ENCODE measurements at places on chromosomes 5 and 9.

DNA sequence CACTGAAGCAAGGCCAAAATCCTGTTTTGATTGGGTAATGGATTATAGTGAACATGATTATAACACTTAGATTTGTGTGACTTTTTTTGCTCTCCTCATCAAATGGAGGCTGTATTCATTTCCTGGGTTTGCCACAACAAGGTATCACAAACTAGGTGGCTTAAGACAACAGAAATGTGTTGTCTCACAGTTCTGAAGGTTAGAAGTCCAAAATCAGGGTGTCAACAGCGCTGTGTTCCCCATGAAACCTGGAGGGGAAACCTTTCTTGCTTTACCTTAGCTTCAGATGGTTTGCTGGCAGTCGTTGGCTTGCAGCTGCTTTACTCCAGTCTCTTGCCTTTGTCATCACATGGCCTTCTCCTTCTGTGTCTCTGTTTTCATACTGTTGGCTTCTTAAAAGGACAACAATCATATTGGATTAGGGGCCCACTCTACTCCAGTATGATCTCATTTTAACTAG is 32.4 kb downstream of the CDC42SE2 start:
- no peak for DNase-seq

DNA sequence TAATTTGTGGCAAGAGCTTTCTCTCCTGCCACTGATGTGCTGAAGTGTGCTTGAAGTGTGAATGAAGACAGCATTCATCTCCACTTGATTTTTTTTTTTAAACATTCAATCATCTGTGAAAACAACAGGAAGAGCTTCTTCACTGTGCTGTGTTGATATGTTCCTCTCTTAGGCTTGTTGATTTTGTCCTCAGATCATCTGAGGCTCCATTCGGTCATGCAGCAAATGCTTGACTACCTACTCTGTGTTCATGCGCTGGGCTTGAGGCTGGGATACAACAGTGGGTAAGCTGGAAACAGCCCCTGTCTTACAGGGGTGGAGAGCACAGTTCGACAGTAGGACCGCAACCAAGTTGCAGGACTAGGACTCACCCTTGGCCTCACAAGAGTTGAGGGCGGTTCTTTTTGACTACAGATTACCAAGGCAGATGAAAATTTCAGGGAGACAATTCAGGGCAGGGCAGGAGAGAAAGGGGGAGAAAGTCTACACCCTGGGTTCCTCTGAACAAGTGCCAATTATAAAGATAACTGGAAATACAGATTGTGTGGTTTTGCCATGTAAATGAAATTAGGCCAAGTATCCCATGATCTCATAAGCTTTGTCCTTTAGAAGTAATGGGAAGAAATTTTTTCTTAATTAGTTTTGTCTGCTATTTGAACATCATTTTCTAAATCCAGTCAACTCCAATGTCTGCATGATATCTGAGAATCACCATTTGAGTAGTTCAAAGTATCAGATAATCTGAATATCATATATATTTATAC is 31.0 kb upstream of the F2R start:
- no peak for DNase-seq

- DNase-seq, result no peak
Observed at GRCh38 chr9:124784509-124784908, 7.6 kb downstream of the OLFML2A start.

GRCh38 chr9:7186175-7186574 is 428.4 kb downstream of the KDM4C start:
- DNase-seq, result no peak

GRCh38 chr9:137396227-137396626 is 26.7 kb downstream of the EXD3 start:
- no peak for DNase-seq

- DNase-seq, result no peak
Observed at GRCh38 chr9:113454914-113455761, 8.4 kb upstream of the RGS3 start.

- DNase-seq, result no peak
Observed at GRCh38 chr5:59798862-59799667, 94.5 kb downstream of the PDE4D start.

GRCh38 chr5:1111727-1112289 is at the start of gene SLC12A7:
TSS of gene SLC12A7 (minus strand) at chr5:1112063. CDS start at chr5:1111991, 72 bp downstream.
- peak; percentile 75 for DNase-seq

GRCh38 chr5:111706345-111706744 is 50.6 kb downstream of the NREP start:
- no peak for DNase-seq

All from activated T-cell treated with anti-CD3 and anti-CD28 coated beads, Interleukin-2, amount 50 U/mL, for 1 hour (primary cell).